ENCODE measurements at places on chromosomes 4 and X.

- DNase-seq = no peak
These were observed 12.7 kb downstream of the ACOX3 start for GRCh38 chr4:8427761-8428287.

DNA sequence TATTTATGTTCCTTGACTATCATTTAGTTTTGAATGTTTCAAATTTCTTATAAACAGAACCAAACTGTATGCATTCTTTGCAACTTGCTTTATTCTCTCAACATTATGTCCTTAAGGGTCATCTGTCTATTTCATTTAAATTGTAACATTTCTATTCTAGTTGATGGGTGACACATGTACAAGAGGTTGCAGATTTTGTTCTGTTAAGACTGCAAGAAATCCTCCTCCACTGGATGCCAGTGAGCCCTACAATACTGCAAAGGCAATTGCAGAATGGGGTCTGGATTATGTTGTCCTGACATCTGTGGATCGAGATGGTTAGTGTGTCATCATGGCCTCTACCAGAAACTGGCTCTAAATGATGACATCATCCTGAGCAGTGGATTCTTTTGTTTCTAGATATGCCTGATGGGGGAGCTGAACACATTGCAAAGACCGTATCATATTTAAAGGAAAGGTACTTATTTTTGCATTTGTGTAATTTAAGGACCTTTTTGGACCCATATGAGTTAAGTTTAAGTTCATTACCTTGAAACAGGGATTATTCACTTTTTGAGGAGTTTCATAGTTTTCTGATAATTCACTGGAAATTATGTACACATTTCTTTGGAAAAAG, 6.1 kb downstream of the LIAS start:
- DNase-seq = no peak

GRCh38 chr4:148240241-148240640, 202.0 kb downstream of the NR3C2 start:
- DNase-seq = no peak

DNA sequence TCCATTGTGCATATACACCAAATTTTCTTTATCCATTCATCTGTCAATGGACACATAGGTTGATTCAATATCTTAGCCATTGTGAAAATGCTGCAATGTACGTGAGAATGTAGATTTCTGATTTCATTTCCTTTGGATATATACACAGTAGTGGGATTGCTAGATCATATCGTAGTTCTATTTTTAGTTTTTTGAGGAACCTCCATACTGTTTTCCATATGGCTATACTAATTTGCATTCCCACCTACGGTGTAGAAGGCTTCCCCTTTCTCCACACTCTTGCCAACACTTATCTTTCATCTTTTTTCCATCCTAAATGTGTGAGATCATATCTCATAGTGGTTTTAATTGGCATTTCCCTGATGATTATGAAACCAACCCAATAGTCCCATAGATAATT, 43.4 kb downstream of the ING2 start:
- DNase-seq = no peak

DNA sequence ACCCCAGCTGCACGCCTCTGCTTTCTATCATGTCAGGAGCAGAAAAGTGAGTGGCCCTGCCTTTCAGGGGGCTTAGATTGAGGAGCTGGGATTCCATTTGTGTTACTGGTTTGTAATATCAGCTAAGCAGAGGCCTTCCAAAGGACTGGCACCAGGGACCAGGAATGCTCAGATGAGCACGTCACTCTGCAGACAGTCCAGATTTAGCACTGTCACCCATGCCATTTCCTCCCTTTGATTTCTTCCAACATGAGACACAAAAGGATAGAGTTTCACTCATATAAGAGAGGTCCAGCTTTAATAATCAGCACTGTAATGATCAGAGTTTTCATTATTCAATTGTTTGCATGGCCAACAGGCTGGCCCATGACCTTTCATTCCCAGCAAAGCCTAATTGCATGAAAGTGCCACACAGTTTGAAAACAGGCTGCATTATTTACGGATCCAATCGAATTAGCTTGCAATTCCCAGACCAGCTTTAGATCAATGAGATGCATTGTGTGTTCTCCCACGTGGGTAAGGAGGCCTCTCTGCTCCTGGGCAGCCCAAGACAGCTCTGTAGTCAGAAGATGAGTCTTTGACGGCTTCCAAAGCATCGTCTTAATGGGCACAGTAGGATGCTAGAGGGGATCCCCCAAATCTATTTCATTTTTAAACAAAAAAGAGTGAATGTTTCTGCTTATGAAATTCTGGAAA, 9.8 kb upstream of the SLC2A9 start:
- DNase-seq = no peak

DNA sequence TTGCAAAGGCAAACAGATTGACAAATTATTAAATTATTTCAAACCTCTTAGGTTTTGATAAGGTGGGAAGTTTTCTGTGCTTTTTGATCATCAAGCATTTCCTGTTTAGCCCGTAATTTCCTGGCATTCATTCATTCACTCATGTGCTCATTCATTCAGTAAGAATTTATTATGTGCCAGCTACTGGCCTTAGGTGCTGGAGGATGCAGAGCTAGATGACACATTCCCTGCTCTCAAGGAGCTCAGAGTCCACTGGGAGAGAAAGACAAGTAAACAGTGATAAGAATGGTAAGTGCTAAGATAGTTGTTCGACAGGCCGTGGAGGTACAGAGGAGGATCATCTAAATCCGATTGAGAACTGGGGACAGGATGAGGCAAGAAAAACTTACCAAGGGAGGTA, 153.0 kb downstream of the DCTD start:
- no peak for DNase-seq

DNA sequence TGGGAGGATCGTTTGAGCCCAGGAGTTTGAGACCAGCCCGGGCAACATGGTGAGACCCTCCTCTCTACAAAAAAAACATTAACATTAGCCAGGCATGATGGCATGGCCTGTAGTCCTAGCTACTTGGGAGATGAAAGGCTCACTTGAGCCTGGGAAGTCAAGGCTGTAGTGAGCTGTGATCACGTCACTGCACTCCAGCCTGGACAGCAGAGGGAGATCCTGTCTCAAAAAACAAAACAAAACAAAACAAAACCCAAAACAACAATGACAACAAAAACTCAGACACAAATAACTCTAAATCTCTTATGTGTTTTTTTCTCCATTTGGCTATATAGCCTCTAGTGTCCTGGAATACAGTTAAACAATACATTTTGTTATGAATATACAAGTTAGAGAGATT, 127.3 kb upstream of the STK26 start:
- no peak for DNase-seq

- DNase-seq = no peak
These were observed 136.6 kb upstream of the ATP6AP2 start for GRCh38 chrX:40444133-40444532.

GRCh38 chrX:133444952-133445831, 29.9 kb upstream of the GPC4 start:
- no peak for DNase-seq

DNA sequence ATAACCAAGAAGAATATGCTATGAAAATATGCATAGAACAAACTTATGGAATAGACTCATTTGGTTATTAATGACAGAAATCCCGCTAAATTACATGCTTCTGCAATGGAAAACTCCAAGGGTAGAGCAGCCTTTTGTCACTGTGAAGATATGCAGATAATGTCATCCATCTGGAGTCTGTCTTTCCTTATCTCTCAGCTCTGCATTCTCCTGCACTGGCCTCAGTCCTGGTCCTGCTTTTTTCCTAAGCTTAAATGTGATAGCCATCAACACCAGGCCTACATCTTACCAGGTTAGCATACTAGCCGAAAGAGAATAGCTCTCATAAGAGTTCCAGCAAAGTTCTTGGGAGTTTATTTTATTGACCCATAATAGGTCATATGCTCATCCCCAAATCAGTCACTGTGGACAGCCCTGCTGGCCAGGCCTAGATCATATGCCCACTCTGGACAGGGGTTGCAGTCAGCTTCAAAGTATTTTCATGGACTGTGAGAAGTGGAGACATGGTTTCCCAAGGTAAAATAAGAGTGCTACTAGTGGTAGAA, 86.5 kb upstream of the LEF1 start:
- DNase-seq = no peak

GRCh38 chrX:40265936-40266335, 168.2 kb upstream of the BCOR start:
- no peak for DNase-seq

- DNase-seq = no peak
These were observed 19.8 kb upstream of the TASL start for GRCh38 chrX:30597216-30598012.

GRCh38 chrX:41480508-41481260, 33.5 kb downstream of the NYX start:
- no peak for DNase-seq

DNA sequence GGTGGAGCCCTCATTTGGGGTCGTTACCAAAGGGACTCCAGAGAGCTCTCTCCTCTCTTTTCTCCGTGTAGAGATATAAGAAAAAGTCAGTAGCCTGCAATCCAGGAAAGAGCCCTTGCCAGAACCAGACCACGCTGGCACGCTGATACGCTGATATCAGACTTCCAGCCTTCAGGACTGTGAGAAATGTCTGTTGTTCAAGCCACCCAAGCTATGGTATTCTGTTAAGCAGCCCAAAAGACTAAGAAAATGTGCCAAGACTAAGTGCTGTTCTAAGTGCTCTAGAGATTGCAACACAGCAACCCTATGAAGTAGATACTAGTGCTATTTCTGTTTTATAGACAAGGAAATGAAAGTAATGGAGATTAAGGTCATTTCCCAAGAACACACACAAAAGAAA, 205.7 kb downstream of the CAMK2D start:
- DNase-seq = no peak

- no peak for DNase-seq
These were observed 65.3 kb downstream of the WDFY3 start for GRCh38 chr4:84901173-84901572.
